ENCODE measurements at places on chromosomes 12 and 14. TPM values are rescaled to one million over a fixed set of nuclear protein-coding genes. Genes with fewer than 3 reads are reported as not detected.

KRT75 gene
- 0.84 TPM for total RNA-seq

DNA sequence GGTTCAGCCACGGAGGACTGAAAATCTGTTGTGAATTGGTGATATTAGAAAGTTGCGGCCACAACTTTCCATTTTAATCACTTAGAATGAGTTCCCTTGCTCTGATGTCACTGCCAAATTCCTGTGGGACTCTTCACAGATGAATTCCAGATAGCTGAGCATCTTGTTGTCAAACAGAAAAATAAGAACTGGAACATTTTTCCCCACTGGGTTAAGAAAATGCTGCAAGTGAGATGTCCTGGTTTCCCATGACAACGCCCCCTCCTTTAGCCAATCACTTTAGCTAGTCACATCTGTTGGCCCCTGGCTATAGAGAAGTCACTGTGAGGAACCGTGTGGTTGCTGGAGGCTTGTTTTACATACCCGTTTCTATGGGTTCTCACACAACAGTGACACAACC is 135.9 kb downstream of the KTN1 start:
- ATAC-seq: no peak

GRCh38 chr12:50589650-50590435 is 85.1 kb downstream of the DIP2B start:
- no peak for ATAC-seq

SLCO1C1 gene
- total RNA-seq: 0.20 TPM

Measured in esophagus mucosa (tissue), 1 donor.